ENCODE measurements at places on chromosomes 3 and 15. TPM values are rescaled to one million over a fixed set of nuclear protein-coding genes. Genes with fewer than 3 reads are reported as not detected.

The ALPK3 gene
- 14.0 TPM for total RNA-seq

The LRRC2 gene
- 1.2 TPM for total RNA-seq

The GLDN gene
- total RNA-seq: 34.5 TPM

The MESD gene
- 24.2 TPM for total RNA-seq

The PTX3 gene
- 3.2 TPM for total RNA-seq

The ATP13A5 gene
- 2.0 TPM for total RNA-seq

- no peaks in the 10 kb centered on the region for H3K4me1 ChIP-seq
- DNase-seq: no peak
- no peaks in the 10 kb centered on the region for H3K27me3 ChIP-seq
- H3K36me3 ChIP-seq: no peaks in the 10 kb centered on the region
Measured at GRCh38 chr3:16794257-16794656, 90.5 kb upstream of the PLCL2 start.

DNA sequence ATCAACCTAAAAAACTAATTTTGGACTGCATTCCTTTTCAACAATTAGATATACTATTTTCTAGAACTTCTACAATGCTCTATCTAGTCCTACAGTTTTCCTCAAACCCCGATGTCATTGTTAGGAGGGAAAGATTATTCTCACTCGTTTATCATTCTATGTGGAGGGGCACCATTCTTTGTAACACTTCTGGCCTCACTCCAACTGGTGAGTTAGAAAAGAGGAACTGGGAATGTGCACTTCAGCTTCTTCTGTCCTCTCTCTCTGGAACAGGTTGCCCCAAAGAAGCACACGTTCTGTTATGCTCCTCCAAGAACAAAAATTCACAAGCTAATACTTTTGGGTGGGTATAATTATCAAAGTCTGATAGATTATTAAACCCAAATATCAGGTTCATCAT, 137.9 kb downstream of the UACA start:
- no peak for DNase-seq
- H3K4me1 ChIP-seq: no peaks in the 10 kb centered on the region
- H3K36me3 ChIP-seq: no peaks in the 10 kb centered on the region
- H3K4me3 ChIP-seq: no peak overlapping the region
- H3K27me3 ChIP-seq: no peaks in the 10 kb centered on the region

GRCh38 chr15:60843482-60843881, 364.5 kb upstream of the ICE2 start:
- H3K36me3 ChIP-seq: no peaks in the 10 kb centered on the region
- no peak for DNase-seq
- H3K4me1 ChIP-seq: no peaks in the 10 kb centered on the region
- no peak overlapping the region for H3K27ac ChIP-seq
- no peak overlapping the region for H3K4me3 ChIP-seq

- H3K27ac ChIP-seq: no peak overlapping the region
- no peaks in the 10 kb centered on the region for H3K27me3 ChIP-seq
- no peaks in the 10 kb centered on the region for H3K36me3 ChIP-seq
- H3K4me3 ChIP-seq: no peak overlapping the region
Measured at GRCh38 chr15:87228460-87228859, 1028.1 kb downstream of the NTRK3 start.

DNA sequence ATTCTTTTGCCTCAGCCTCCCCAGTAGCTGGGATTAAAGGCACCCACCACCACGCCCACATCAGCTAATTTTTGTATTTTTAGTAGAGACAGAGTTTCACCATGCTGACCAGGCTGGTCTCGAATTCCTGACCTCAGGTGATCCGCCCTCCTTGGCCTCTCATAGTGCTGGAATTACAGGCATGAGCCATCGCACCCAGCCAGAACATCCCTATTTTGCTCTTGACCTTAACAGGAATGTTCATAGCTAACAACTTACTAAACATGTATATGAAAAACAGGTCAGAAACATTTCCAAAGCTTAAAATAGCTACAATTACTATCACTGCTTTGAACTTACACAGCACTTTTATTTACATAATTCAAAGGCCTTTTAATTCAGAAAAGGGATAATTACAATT, 33.7 kb downstream of the UQCC5 start:
- H3K4me3 ChIP-seq: no peak overlapping the region
- H3K27ac ChIP-seq: no peak overlapping the region
- DNase-seq: no peak
- H3K27me3 ChIP-seq: no peaks in the 10 kb centered on the region
- H3K36me3 ChIP-seq: peaks cover 61% of the 10 kb centered on the region

DNA sequence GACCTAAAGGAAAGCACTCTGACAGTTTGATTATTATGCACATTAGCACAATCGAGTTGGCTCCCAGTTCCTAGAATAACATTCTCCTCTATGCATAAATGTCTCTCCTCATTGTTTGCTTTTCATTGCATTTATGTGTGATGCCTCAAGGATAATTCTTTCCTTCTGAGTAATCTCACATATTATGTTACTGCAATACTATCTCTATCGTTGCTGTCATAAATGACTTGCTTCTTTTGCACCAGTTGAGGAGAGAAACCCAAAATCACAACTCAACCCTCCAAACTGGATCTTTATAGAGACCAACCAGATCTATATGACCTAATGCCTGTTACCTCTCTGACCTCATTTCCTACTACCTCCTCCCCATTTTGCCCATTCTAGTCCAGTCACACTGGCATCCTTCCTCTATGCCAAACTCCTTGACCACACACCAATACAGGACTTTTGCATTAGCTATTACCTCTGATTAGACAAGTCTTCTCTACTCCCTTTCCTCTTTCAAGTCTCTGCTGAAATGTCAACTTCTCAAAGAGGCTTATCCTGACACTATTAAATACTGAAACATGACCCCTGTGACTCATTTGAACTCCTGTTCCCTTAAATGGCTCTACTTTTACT, 1026.0 kb downstream of the TUSC7 start:
- H3K36me3 ChIP-seq: no peaks in the 10 kb centered on the region
- H3K4me3 ChIP-seq: no peak overlapping the region
- no peaks in the 10 kb centered on the region for H3K27me3 ChIP-seq
- no peak overlapping the region for H3K27ac ChIP-seq
- no peak for DNase-seq
- no peaks in the 10 kb centered on the region for H3K4me1 ChIP-seq

- no peaks in the 10 kb centered on the region for H3K36me3 ChIP-seq
- no peaks in the 10 kb centered on the region for H3K4me1 ChIP-seq
- H3K27ac ChIP-seq: no peak overlapping the region
- no peaks in the 10 kb centered on the region for H3K27me3 ChIP-seq
- H3K4me3 ChIP-seq: no peak overlapping the region
- DNase-seq: no peak
Measured at GRCh38 chr15:36024031-36024688, 478.2 kb upstream of the DPH6 start.

DNA sequence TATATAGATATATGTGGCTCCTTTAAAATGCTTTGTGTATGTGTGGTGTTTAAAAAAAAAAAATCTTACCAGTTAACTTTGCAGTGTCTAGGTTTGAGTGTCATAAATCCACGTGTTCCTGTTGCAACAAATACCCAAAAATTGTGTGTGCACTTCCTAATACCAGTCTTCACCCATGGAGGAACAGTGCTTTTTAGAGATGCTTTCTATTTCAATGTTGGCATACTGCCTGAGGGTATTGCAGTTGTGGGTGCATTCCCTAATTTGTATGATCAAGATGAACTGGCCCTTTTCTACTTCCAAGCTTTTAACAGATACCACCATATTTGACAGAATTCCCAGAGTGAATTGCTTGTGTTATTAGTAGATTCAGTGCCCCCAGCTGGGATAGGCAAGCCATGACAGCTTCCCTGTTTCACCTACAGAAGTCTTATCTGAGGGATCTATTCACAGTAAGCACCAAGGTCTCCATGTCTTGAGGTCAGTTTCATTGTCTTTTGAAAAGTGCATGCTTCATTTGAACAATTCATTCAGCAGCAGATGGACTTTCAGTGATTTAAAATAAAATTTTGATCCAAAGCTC, 68.9 kb upstream of the GOLGA6B start:
- no peak overlapping the region for H3K27ac ChIP-seq
- no peaks in the 10 kb centered on the region for H3K4me1 ChIP-seq
- peaks cover 60% of the 10 kb centered on the region for H3K36me3 ChIP-seq
